ENCODE measurements at places on chromosomes 7 and 10.

DNA sequence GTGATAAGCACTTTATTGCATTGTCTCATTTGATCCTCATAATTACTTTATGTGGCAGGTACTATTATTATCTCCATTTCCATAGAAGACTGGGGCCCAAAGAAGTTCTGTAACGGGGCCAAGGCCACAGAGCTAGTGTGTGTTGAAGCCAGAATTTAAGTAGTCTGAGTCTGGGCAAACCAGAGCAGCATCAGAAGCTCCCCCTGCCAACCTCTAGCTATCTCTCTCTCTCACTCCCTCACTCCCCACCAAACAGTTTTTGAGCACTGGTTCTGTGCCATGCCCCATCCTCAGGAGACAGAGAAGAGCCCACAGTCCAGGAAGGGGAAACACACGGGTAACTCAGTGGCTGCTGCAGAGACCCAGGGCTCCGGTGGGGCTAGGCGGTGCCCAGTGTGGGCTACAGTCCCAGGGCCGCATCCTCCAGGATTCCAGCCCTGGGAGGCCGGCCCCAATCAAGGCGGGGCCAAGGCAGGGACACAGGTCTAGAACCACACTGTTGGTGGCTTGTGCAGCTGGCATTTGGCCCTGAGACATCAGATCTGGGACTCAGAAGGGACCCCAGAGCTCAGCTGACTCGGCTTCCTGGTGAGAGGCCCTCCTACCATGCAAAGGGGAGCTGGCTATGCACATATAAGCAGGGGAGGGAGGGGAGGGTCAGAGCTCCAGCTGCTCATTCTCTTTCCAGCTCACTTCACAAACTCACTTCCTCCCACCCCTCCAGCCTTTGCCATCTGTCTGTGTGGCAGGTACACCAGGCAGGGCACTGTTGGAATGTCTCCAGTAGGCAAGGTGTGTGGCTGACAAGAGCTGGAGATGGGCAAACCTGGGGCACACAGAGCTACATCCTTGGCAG is 34.4 kb downstream of the COL13A1 start:
- DNase-seq: no peak

GRCh38 chr10:22655312-22655981 is 58.9 kb downstream of the PIP4K2A start:
- no peak for DNase-seq

- DNase-seq: no peak
These were observed 443.5 kb upstream of the ETV1 start for GRCh38 chr7:14432924-14433323.

DNA sequence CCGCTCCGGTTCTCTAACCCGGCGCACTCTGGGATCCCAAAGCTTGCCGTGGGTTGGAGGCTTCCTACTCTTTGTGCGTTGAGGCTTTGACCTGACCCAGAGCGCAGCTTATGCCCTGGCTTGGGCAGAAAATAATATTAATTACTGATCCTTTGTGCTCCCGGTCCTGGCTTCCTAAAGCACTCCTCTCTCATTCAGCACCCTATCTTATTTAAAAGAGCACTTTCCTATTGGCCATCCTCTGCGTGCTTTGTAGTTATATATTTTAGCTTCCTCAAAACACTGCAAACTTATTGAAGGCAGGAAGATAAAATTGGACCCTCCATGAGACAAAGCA is 466.0 kb downstream of the XPNPEP1 start:
- DNase-seq: no peak

GRCh38 chr7:142855756-142856564 is 1.1 kb downstream of the EPHB6 start:
- no peak for DNase-seq

DNA sequence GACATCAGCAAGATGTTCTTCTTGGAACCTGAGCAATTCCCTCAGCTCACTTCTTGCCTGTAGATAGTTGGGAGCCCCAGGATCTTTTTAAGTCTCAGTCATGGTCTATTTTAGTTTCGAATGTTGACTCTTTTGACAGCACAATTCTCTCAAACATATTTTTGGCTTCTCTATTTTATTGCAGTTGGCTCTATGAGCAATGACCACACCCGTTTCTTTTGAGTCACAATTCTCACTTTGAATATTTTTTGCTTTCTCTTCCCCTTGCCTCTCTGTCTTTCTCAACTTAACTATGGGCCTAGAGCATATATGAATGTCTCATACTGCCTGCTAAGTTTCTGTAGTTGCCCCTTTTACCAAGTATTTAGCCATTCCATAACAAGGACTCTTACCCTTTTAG is 222.8 kb downstream of the PTN start:
- no peak for DNase-seq

DNA sequence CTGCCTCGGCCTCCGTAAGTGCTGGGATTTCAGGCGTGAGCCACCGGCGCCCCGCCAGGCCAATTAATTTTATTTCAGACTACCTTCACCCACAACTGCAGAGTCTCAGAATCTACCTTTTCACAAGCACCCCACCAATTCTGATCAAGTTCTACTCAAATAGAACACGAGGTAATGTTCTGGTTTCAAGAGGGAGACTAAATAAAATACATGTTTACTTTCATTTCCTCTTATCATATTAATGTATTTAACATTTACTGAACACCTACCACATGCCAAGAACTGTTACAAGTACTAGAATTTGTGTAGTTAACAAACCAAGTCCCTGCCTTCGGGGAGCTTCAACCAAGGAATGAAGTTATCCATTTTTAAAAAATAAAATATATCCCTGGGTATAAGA is 25.5 kb upstream of the RGS10 start:
- no peak for DNase-seq

GRCh38 chr7:53059591-53059990 is 24.2 kb downstream of the POM121L12 start:
- no peak for DNase-seq

- DNase-seq: no peak
These were observed 34.8 kb upstream of the MSMB start for GRCh38 chr10:46080886-46081285.

GRCh38 chr7:127899411-127899810 is 131.8 kb downstream of the LRRC4 start:
- no peak for DNase-seq

GRCh38 chr10:68106656-68107055 is 2.6 kb upstream of the MYPN start:
- no peak for DNase-seq

- DNase-seq: no peak
These were observed 23.1 kb downstream of the PRF1 start for GRCh38 chr10:70579234-70580002.

GRCh38 chr10:34845070-34845469 is 30.0 kb upstream of the PARD3 start:
- no peak for DNase-seq

GRCh38 chr7:46916581-46916980 is 665.3 kb downstream of the TNS3 start:
- no peak for DNase-seq

GRCh38 chr7:130210181-130210935 is 2.7 kb downstream of the SSMEM1 start:
- no peak for DNase-seq

GRCh38 chr10:116237260-116237659 is 35.7 kb downstream of the GFRA1 start:
- no peak for DNase-seq

DNA sequence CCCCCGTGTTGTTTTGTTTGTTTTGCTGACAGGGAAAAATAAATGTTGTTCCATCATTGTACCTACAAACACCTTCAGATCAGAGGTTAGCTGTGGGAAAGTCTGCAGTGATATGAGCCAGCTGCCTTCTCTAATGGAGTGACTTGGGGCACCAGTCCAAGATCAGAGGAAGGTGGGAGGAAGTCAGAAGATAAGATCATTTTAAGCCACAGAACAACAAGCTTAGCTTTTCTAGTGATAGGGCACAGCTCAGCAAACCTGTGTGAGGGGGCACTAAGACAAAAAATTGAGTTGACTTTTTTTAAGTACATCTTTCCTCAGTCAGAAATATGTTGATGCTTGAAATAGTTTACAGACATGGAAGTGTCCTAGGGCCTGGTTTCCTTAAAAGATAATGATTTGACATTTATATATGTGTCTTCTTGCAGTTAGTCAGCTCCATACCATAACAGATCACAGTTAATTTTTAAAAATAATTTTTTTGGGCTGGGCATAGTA is 240.3 kb upstream of the KAT6B start:
- no peak for DNase-seq

DNA sequence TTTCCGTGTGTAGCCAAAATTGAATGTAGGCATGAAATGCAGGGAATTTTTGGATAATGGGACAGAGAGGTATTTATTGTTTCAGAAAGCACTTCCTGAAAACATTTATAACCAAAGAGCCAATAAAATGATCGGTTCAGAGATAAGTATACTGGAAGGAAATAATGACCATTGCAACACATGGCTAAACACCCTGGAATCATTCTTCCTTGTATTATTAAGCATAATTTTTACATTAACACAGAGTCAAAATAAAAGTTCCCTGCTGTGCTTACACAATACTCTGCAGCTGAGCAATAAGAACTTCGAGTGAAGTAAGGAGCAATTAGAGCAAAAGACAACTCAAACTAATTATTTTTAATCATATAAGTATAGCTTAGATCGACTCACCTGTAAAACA is 648.3 kb downstream of the TNS3 start:
- DNase-seq: no peak

- no peak for DNase-seq
These were observed 129.1 kb upstream of the ANKRD1 start for GRCh38 chr10:91049988-91050360.

GRCh38 chr7:39399986-39400385 is 166.2 kb upstream of the YAE1 start:
- no peak for DNase-seq

DNA sequence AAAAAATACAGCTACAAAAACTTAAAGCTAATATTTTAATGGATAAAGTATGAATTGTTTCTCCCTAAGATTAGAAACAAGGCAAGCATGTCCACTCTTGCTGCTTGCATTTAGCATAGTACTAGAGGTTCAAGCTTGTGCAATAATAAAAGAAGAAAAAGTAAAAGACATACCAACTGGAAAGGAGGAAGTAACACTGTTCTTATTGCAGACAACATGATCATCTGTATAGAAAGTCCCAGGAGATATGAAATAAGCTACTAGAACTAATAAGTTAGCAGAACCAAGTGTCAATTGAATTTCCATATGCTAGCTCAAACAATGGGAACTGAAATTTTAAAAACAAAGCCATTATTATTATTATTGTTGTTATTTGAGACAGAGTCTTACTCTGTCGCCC is 20.0 kb upstream of the RABGEF1 start:
- no peak for DNase-seq

- no peak for DNase-seq
These were observed 181.0 kb downstream of the ELFN1 start for GRCh38 chr7:1850976-1851571.

DNA sequence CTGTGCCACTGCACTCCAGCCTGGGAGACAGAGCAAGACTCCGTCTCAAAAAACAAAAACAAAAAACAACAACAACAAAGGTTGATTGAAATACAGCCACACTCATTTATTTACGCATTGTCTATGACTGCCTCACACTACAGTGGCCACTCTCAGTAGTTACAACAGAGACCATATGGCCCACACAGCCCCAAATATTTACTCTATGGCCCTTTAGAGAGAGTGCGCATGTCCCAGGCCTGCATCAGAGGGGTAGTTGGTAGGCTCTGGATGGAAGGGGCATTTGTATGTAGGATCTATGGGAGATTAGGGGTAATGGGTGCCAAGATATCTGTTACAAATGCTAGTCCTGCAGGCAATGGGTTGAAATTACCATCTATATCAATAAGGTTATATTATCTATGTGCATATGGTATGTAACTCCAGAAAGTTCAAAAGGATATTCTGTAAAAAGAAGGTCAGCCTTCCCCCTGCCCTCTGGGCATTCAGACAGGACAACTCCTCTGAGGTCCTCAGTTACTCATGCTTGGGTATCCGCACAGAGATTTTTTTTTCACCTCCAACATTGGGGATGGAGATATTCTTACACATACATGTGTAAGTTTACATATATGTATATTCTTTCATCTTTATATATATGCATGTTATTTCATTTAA is 56.3 kb downstream of the DENND2A start:
- DNase-seq: no peak

DNA sequence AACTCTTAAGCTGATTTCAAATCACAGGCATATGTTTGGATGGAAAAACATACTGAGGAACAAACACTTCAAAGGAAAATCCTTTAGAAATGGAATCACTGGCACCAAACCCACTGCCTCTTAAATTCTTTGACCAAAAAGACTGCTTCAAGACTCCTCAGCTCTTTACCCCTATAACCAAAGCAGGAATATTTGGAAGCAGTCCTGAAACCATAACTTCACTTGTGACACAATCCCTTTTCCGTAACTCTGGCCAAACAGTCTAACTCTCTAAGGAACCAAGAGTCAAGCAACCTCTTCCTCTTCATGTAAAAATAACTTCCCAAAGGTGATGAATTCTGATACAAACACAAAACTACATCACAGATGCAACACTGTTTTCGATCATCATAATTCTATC is 104.3 kb downstream of the MTERF1 start:
- no peak for DNase-seq

GRCh38 chr7:38902449-38902848 is 6.5 kb downstream of the VPS41 start:
- DNase-seq: no peak

DNA sequence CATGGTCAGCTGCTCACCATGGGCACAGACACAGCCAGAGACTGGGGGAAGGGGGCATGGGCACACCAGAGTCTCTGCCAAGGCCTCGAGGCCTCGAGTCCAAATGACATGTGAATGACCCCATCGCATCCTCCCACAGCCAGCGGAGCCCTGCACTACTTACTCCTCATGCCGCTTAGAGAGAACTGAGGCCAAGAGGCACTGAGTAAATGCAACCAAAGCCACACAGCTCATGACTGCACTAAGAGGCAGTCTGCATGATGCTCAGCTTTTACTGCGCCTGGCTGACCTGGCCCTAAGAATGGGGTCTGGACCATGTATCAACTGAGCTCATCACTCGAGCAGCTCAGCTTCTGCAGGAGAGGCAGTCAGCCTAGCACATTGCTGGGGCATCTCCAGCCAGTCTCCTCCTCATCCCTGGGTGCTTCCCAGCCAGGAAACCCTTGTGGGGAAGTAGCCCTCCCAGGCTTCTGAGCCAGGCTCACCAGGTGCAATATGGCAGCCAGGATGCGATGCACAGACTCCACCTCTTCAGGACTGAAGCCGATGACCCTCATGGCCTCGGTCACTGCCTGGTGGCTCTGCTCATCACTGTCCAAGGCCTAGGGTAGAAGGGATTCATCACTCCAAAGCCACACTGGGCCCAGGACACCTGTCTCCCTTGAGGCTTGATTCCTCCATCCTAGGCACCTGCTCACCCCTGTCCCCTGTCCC is 7.5 kb downstream of the MYO1G start:
- no peak for DNase-seq

- no peak for DNase-seq
These were observed 129.0 kb downstream of the HERPUD2 start for GRCh38 chr7:35565927-35566326.

All from stimulated activated CD8-positive, alpha-beta memory T cell treated with anti-CD3 and anti-CD28 coated beads, Interleukin-4, amount 100 ng/mL, for 24 hours (primary cell).